MG63 (cell line): ENCODE measurements at places on chromosomes 5 and 9. TPM values are rescaled to one million over a fixed set of nuclear protein-coding genes. Genes with fewer than 3 reads are reported as not detected.

DNA sequence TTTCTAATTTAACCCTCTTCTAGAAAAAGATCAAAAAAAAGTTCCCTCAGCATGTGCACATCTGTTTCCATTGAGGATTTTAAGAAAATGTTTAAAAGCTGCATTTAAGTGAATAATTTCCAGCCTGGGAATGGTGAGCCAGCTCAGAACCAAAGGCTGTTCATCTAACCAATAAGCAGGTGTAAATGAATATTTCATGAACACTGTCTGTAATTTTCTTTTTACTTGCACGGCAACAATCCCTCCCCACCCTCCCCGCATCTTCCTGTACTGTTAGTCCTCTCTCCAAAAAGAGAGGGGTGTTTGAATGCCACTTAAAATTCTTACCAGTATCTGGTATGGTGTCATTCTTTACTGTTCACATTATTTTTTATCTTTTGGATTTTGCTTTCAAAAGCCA is 425.6 kb downstream of the PDE4D start:
- no peak for DNase-seq

Gene NUTM2G
- not detected in 2 replicates for total RNA-seq

Gene C8G
- total RNA-seq, result not detected in 2 replicates

Gene DELE1
- 84.9 and 95.9 TPM in 2 replicates for total RNA-seq

- DNase-seq, result no peak
Observed at GRCh38 chr9:82148901-82149461, 160.4 kb downstream of the SPATA31D1 start.

DNA sequence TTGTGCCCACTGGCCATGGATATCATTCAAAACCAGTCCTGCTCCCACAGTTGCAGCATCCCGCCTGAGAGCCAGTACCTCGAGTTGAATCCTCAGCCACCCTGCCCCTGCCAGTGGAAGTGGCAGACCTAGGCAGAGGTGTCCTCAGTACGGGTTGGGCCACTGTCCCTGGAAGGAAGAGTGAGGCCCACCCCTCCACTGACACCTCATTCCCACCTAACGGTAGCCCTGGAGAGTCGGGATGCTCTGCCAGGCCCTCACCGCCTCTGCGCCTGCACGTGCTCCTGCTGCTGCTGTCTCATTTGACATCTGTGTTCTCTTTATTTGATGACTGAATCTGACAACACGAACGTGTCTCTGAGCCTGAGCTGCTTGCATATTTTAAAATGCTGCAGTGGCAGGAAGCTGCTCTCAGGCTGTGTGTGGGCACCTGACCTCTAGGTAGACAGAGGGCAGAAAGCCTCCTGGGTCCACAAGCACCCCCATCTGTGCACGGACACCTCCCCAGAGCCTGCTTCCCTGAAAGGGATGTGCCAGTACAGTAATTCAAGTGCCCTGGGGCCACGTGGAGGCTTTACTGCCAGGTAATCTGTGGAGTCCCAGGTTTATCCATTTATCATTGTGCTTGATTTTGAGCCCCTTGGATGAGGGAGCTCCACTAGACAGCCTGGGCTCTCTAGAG is 194.7 kb downstream of the CACNA1B start:
- DNase-seq, result no peak

DNA sequence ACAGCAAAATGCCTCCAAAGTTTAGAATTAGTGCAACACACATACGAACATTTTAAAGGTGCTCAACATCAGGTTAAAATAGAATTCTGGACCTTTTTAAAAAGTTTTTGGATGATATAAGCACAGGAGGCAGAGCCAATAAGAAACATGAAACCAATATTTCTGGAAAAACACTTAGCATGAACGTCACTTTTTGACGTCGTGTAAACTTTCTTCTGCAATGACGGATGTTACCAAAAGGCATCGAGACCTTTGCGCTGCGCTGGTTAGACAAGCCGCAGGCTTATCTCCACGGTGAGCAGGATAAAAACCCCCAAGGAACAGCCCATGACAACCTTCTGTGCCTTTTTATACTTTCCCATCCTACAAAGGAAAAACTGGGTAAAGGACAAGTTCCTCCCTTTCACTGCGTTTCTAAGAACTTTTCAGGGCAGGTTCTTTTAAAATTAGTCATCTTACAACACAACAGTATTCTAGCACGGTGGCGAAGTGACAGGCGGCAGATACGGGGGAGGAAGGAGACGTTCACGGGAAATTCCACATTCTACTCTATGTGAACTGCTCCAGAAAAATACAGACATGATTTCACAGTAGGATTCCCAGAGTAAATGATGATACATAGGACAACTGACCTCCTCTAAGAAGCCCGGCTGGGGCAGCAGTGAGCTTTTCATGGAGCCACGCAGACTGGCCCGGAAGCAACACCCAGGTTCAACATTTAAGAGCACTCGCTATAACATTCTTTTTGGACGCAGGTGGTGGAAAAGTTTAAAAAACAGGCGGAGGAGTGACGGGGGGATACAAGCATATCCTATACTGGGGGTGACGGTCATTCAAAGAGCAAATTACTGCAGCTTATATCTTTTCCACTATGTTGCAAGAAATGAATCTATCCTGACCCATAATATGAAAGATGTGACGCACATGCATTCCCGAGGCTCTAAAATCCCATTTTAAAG is 52.4 kb downstream of the USP20 start:
- DNase-seq, result no peak

- DNase-seq, result no peak
Observed at GRCh38 chr5:107505763-107506534, 164.8 kb downstream of the EFNA5 start.

DNA sequence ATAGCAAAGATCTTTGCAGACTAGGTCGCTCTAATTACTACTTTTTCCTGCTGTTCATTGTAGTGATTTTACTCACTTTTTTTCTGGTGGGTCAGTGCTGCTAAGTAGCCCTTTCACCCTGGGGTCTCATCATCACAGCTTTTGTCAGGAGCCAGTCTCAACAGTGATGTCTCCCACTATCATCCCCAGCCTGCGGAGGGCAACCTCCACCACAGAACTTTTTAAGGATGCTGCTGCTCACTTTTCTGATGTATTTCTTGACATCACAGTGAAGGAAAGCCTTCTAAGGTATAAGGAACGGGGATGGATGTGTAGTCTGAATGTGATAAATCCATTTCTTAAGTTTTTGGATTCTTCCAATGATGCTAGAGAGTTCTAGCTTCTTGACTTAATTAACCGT is 242.5 kb upstream of the RIOK2 start:
- DNase-seq, result no peak
